Immature natural killer cell (primary cell): ENCODE measurements at places on chromosomes 13 and 19. TPM values are rescaled to one million over a fixed set of nuclear protein-coding genes. Genes with fewer than 3 reads are reported as not detected.

The TEAD2 gene
- polyA plus RNA-seq, result not detected

DNA sequence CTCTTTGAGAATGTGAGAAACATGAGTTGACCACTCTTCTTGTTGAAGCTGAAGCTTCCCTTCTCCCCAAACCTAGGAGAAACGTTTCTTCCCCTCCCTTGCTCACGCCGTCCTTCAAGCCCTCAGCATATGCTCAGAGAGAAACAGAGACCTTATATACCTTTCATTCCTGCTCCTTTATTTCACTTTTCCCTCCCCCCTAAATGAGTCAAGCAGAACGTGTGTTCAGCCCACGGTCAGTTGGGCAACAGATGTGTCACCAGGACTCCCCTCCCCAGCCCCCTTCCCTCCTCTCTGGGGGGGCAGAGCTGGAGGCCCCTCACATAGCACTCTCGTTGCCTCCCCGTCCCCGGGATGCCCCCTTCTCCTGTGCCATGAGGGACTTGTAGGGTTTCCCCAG is 8.6 kb downstream of the OR7C2 start:
- DNase-seq, result no peak

- no peak for DNase-seq
These were observed 646 bp downstream of the ABHD8 start for GRCh38 chr19:17302391-17303166.

DNA sequence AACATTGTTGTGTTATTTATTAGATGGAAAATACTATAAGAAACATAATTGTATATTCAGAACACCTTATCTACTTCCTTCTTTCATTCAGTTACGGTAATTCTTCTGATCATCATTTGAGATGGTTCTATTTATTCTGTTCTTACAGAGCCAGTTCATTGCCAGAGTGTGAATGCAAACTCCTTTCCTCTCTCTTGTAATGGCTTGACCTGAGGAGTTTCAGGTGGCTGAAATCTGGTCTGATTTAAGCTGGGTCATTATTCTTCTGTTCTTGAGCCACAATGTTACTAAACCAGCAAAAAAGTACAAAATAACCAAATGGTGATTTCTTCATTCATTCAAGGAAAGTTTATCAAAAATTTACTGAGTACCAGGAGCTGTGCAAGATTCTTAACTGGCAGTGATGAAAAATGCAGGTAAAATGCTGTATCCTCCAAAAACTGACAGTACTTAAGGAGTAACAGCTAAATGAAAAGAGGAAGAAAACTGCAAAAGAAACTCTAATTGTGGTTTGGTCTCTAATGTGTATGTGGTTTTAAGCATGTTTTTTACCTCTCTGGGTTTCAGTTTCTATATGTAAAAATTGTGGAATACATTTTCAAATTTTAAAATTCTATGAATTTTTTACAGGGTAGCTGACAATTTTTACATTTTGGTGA is 182.4 kb upstream of the UFM1 start:
- DNase-seq, result no peak

DNA sequence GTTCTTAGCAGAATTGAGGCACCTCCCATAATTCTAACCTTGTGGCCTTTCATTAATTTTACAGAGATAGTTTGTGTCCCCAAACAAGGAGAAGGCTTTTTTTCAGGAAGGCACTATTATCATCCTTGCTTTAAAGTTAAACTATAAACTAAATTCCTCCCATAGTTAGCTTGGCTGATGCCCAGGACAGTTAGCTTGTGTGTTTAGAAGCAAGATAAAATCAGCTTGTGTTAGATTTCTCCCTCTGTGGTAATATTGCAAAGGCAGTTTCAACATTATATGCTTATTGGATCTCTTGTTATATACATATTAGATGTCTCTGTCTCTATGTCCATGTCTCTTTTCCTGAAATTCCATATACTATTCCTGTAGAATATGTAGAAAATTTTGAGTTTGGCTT is 342.7 kb downstream of the TBC1D4 start:
- no peak for DNase-seq

- no peak for DNase-seq
These were observed 257.8 kb downstream of the FOXO1 start for GRCh38 chr13:40408602-40409001.

DNA sequence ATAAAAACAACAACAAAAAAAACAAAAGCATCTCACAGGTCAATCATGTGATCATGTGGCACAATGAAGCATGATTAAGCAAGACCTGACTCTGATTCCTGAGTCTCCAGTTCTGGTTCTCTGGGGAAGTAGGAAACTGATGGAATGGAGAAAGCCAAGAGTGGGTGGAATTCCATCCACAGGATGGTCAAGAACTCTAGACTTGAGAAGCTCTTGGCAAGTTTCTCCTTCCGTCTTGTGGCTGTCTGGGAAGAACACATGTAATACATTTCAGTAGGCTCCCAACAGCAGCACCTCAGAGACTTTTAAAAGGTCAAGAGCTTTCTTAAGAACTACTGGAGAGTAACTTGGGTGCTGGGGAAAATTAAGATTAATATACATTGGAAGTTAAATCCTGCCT is 78.6 kb upstream of the TSHZ3 start:
- no peak for DNase-seq

DNA sequence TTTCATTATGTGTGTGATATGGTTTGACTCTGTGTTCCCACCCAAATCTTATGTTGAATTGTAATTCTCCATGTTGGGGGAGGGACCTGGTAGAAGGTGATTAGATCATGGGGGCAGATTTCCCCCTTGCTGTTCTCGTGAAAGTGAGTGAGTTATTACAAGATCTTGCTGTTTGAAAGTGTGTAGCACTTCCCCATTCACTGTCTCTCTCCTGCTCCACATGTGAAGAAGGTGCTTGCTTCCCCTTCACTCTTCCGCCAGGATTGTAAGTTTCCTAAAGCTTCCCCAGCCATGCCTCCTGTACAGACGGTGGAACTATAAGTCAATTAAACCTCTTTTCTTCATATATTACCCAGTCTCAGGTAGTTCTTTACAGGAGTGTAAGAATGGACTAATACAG is 54.3 kb upstream of the SERTM1 start:
- no peak for DNase-seq

DNA sequence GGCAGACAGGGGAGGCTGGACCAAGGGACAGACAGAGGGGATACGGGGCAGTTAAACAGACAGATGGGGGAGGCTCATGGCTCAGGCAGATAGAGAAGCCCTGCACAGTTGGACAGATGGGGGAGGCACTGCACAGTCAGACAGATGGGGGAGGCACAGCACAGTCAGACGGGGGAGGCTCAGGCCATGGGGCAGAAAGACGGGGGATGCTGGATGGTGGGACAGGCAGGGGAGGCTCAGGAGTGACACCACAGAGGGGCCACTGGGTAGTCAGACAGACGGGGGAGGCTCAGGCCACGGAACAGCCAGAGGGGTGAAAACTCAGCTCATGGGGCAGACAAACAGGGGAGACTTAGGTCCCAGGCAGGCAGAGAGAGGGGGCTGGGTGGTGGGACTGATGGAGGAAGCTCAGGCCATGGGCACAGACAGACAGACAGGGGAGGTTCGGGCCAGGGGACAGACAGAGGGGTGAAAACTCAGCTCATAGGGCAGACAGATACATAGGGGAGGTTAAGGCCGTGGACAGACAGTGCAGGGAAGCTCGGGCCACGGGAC is 886 bp downstream of the MFSD12 start:
- DNase-seq, result no peak
